ENCODE measurements at places on chromosomes 6 and 20. TPM values are rescaled to one million over a fixed set of nuclear protein-coding genes. Genes with fewer than 3 reads are reported as not detected.

Gene C6orf141
- polyA plus RNA-seq: not detected

Gene ESR1
- polyA plus RNA-seq: 0.55 TPM

Gene GABRR1
- polyA plus RNA-seq: 0.03 TPM

Gene TMEM217
- 2.8 TPM for polyA plus RNA-seq

Gene ROS1
- polyA plus RNA-seq: not detected

Gene AIF1
- 23.5 TPM for polyA plus RNA-seq

Gene RIMS1
- polyA plus RNA-seq: not detected

Gene C20orf202
- polyA plus RNA-seq: 0.07 TPM

Gene MYB
- 153 TPM for polyA plus RNA-seq

Gene SAPCD1
- polyA plus RNA-seq: 30.2 TPM

Gene KCNQ2
- polyA plus RNA-seq: not detected

Gene OR12D3
- not detected for polyA plus RNA-seq

Gene ASIP
- not detected for polyA plus RNA-seq

Gene SULF2
- polyA plus RNA-seq: not detected

Gene POM121L2
- polyA plus RNA-seq: not detected

Gene LAMP5
- polyA plus RNA-seq: not detected

Gene ISM1
- polyA plus RNA-seq: not detected

Gene CYB5R4
- polyA plus RNA-seq: 14.5 TPM

Gene ABRACL
- polyA plus RNA-seq: 1.1 TPM

Gene TMEM74B
- 19.0 TPM for polyA plus RNA-seq

Gene BANF2
- not detected for polyA plus RNA-seq

Gene PKHD1
- 0.01 TPM for polyA plus RNA-seq

Gene NKX2-2
- polyA plus RNA-seq: not detected

Gene SLC32A1
- polyA plus RNA-seq: not detected

Gene CTAGE9
- polyA plus RNA-seq: not detected

Measured in K562 (cell line).